ENCODE measurements at places on chromosomes 1 and 21.

DNA sequence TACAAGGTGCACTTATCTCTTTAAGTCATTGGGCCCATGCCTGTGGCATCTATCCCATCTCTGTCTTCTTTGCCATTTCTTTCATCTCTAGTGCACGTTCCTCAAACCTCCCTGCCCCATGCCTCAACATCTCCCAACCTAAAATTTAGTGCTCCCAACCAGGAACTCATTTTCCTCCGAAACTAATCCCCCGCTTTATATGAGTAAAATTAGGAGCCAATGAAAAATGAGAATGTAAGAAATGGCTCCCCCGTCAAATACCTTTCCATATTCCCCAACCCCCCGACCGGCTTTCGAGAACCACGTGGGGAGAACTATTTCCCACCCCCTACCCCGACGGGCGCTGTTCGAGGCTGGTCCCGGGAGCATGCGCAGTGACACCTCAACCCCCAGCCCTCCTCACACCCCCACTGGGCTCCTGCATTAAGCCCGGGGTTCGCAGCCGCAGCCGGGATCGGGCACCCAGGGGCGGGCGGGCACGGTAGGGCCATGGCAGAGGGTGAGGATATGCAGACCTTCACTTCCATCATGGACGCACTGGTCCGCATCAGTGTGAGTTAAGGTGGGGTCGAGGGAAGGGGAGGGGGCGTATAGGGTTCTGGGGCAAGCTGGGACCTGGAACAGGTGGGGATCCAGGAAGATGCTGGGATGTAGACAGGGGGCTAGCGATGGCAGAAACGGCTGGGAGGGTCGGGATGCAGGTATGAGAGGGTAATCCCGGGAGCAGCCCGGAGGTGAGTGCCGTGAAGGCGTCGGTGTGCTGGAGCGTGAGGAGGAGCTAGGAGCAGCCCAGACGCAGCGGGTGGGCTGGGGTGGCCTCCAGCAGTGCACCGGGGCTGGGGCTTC lies at the start of gene TRIM46:
Gene TRIM46 (plus strand): TSS at position 372 of the 846 bp plus-strand sequence. CDS start 118 bp downstream, at position 490.
- peak; percentile 81 for DNase-seq

- DNase-seq: no peak
Observed at GRCh38 chr1:37719572-37720195, 27.4 kb downstream of the CDCA8 start.

- DNase-seq: peak; percentile 33
Observed at GRCh38 chr1:106465666-106466065, 590.8 kb upstream of the PRMT6 start.

GRCh38 chr1:100971021-100971420 lies 54.6 kb downstream of the DPH5 start:
- no peak for DNase-seq

DNA sequence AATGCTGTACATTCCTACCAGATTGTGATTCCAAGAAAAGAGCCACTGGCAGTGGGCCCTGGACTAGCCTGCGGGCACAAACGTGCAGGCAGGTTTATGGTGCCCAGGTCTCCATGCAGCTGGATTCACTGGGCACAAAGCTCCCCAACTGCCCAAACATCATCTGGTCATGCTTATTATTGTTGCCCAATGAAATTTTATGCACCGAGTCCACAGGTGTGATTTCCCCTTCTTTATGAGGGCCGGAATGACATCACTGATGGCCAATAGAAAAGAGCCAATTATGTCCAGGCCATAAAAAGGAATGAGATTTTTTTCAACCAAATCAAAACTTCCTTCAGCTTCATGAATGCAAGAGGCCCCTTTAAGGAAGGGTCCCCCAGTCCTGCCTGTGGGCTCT lies 66.2 kb downstream of the ERI3 start:
- DNase-seq: no peak

- no peak for DNase-seq
Observed at GRCh38 chr1:67171574-67171955, 5.3 kb downstream of the IL23R start.

DNA sequence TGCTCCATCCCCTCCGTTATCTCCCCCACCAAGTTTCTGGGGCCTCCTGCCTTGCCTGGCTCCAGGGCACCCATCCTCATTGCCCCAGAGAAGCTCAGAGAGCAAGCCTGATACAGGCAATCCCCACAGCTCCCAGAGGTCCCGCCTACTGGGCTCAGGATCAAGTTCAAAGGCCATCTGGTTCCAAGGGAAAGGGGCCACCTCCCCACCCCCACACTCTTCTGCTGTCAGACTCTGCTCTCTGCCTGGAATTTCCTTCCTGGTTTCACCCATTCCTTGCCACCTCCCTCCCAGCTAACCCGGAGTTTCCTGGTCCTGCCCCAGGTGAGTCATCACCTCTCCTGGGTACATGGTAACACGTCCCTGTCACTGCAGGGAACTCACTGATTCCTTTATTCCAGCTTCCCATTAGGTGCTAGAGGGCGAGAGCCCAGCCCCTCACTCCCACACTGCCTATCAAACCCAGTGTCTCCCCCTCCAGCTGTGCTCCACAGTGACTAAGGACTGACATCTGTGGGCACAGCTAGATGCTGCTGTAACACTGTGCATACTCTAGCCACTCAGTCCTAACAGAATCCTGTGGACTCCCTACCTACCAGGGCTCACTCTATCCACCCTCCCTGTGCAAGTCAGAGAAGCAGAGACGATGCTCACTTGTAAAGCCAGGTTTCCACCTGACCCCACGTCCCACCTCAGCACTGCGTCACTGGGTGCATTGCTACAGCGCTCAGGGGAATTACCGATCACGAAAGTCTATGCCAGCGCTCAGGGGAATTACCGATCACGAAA lies 21.8 kb downstream of the RSPH1 start:
- DNase-seq: peak; percentile 33

- peak; percentile 71 for DNase-seq
Observed at GRCh38 chr1:89451011-89451410, 73.6 kb upstream of the LRRC8B start.

GRCh38 chr1:200918006-200918405 lies 23.3 kb downstream of the INAVA start:
- DNase-seq: no peak

- no peak for DNase-seq
Observed at GRCh38 chr1:101301446-101302057, 64.7 kb downstream of the S1PR1 start.

DNA sequence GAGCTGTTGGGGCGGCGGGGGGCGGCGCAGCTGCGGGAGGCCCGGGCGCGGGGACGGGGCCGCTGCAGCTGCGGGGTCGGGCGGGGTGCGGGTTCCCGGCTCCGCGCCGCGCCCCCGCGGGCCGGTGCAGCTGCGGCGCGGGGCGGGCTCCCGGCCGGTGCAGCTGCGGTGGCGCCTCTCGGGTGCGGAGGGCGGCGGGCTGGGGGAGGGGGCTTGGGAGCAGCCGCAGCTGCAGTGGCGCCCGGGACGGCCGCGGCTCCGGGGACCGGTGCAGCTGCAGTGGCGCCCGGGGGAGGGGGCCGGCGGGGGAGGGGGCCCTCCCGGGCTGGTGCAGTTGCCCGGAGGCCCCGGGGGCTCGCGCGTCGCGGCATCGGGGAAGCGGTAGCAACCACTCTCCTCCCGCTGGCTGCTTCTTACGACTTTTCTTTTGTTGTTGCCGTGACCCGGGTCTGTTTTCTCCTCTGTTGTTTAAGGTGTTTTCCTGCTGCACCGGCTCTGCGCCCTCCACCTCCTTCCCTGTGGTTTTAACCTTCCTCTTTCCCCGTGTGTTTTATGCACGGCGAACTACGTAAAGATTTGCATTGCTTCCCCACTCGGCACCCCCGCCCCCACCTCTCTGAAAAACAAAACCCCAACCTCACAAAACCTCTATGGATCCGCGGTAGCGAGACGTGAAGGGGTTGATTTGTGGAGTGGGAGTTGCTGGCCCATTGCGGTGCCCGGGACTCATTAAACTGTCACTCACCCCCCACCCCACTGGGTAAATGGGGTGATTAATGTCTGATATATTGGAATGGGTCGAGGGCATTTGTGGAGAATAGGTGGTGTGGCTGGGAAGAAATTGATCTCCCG lies 1.7 kb upstream of the ZBTB18 start:
- peak; percentile 50 for DNase-seq

DNA sequence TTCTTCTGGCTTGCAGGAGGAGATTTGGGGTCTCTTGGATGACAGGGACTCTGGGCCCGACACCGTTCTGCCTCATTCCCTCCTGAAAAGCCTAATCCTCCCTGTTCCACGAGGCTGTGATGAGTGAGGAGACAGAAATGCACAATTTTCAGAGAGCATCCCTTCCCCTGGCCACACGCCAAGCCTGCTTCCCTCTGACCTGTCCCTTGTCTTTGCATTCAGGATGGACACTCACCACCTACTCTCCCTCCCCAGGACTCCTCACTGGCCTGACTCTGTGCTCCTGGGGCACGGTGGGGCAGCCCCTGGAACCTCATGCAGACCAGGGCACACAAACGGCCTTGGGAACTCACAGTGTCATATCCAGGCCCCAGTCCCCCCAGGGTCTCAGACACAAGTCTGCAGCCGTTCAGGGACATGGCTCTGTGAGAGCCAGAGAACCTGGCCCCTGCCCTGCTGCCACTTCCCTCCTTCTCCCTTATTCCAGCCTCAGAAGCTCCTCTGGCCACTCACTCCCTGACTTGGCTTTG lies 3.5 kb upstream of the PRAMEF12 start:
- no peak for DNase-seq

- no peak for DNase-seq
Observed at GRCh38 chr1:32758795-32759430, 56.3 kb upstream of the SYNC start.

DNA sequence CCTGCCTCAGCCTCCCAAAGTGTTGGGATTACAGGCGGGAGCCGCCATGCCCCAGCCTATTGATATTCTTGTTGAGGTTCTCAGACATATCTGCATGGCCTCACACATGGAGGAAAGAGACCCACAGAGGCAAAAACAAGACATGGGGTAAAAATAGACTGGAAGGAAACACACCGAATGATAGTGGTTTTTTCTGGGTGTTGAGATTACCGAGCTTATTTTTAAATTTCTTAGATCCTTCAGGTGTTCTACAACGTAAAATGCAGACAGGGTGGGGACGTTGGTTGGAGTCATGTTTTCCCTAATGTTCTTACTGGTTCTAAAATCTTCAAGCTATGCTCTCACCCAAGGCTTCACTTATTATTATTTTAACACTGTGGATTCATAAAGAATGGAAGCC lies 23.9 kb upstream of the RUNX3 start:
- no peak for DNase-seq

GRCh38 chr1:47228644-47229030 lies 3.4 kb downstream of the TAL1 start:
- DNase-seq: no peak

DNA sequence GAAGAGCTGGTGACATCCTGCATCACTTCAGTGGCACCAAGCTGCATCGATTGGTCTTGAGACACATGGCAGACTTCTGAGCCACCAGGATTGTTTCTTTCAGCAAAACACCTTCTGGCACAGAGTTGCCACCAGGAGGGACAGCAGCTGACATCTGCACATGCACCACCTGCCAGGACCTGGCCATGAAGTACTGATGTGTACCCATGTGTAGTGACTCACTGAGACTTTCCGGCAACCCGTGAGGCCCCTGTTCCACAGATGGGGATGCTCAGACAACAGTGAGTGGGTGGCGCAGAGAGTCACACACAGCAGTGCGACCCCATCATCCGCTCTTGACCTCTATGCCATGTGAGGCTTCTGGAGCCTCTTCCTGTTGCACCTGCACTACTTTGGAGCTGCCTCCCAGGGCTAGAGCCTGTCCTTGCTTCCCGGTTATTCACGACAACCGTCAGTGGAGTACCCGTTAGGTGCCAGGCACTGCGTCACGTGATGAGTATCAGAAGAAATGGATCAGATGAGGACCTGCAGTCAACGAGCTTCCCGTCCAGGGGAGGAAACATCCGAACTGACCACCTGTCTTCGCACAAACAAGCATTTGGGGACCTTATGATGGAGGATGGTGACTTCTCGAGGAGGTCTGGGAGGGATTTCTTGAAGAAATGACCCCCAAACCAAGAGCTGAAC lies 80.5 kb upstream of the VAMP3 start:
- DNase-seq: no peak

- no peak for DNase-seq
Observed at GRCh38 chr1:1203561-1204424, 2.6 kb downstream of the TNFRSF18 start.

DNA sequence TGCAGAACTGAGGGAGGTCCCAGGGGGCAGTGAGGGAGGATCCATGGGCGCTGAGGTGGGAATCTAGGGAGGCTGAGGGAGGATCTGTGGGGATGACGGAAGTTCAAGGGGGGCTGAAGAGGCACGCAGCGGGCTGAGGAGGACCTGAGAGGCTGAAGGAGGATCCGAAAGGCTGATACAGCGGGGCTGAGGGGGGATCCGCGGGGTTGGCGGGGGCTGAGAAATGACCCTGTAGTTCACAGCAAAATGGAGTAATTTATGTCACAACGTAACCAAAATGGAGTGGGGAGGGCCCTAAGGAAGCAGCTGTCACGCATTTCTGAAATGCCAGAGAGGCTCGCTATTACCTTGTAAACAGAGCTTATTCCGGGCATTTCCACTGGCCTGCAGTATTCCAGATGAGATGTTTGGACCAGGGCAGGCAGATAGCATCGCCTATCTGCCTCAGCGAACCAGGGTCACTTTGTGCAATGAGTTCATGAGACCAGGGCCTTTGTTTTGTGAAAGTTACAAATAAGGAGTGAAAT lies 926 bp upstream of the MRPL55 start:
- no peak for DNase-seq

- no peak for DNase-seq
Observed at GRCh38 chr1:234638832-234639799, 29.1 kb upstream of the IRF2BP2 start.

- DNase-seq: peak; percentile 85
Observed at GRCh38 chr1:240575981-240576662, 35.8 kb downstream of the GREM2 start.

DNA sequence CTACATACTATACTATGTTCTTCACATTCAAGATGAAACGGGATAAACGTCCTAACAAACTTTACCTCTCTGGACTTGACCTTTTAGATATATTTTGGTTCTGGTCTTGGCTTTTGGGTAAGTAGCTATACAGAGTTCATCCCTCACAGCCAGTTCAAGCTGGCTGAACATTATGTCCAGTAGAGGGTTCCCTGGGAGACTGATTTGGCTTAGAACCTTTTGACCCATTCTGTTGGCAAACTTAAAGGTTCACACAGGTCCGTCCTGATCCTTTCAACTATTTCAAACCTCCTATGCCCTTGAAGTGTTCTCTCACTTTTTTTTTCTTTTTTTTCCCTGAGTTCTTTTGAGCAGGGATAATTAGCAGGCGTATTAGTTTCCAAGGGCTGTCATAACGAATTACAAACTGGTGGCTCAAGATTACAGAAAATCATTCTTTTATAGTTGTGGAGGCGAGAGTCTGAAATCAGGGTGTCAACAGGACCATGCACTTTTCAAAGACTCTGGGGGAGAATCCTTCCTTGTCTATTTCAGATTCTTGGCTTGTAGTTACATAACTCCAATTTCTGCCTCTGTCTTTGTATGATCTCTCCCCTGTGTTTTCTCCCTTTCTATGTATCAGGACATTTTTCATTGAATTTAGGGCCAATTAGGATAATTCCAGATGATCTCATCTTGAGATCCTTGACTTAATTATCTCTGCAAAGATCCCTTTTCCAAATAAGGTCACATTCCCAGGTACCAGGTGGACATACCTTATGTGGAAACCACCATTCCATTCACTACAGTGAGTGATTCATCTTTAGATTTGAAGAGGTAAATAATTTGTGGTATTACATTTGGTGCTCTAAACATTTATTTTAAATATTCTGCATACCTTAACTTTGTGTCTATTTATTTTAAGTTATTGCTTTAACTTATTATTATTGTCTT lies 257.4 kb upstream of the USP25 start:
- DNase-seq: no peak
